NCI-H1105 (cell line): ENCODE measurements at places on chromosomes 1 and 21.

- DNase-seq: no peak
Observed at GRCh38 chr1:229665912-229666558, 40.0 kb downstream of the URB2 start.

DNA sequence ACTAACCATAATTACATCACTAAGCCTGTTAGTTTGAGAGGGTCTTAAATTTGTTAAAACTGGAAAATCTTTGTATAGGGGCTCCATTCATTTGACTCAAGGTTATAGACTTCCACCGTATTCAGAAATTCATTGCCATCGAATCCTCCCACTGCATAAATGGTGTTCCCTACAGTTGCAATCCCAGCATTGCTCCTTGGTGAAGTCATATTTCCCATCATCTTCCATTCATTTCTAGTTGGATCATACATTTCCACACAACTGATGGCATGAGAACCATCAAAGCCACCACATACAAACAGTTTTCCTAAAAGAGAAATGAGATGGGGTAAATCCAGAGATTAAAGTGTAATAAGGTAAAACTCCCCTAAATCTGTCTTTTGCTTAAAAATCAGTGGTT is 19.1 kb downstream of the IVNS1ABP start:
- DNase-seq: no peak

DNA sequence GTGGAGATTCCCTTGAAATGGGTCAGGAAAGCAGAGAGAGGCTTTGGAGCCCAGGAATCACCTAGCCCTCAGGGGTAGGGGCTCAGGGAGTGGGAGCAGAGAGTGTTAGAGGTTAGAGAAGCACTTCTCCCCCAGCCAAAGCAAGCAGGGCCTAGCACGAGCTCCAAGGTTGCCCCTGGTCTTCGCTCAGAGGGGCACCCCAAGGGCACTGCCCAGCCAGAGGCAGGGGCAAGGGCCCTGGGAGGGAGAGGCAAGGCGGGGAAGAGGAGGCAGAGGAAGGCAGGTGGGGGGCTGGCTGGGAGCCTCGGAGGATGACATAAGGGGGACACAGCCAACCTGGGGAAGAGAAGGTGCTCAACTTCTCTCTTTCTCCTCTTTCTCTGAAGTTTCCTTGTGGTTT is 71.9 kb downstream of the CASZ1 start:
- no peak for DNase-seq

DNA sequence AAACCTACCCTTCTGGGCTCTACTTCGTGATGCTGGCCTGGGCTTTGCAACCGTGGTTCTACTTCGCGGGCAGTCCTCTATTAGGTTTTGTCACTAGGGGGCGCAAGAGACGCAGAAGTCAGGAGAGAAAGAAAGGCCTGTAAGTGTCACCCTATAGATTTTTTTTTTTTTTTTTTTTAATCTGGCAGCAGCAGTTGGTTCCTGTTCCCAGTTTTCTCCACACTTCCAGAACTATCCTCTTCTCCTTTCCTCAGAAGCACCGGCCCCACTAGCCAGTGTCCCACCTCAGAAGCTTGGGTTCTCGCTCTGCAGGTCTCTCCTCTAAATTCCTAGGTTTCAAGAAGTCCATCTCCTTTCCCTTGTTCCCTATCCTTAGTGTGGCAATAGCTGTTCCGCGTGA is 9.1 kb upstream of the LCE2D start:
- peak; percentile 36 for DNase-seq

- no peak for DNase-seq
Observed at GRCh38 chr1:210323957-210324356, 4.7 kb upstream of the HHAT start.

DNA sequence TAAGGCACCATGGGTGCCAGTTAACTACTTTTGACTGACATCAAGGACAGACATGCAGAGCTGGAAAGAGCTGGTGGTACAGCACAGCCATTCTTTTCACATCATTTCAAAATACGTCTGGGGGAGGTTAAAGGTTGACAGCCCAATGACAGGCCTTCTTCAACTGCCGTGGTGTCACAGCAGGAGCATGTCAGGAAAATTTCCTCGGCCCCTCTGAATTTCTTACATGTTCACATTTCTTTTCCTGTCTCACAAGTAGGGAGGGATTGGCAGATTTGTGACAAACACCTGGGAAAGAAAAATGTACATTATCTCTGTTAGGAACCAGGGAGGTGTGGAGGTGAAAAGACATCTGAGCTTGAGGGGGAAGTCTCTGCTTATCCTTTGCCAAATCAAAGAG is 279.1 kb downstream of the SPATA17 start:
- DNase-seq: no peak

DNA sequence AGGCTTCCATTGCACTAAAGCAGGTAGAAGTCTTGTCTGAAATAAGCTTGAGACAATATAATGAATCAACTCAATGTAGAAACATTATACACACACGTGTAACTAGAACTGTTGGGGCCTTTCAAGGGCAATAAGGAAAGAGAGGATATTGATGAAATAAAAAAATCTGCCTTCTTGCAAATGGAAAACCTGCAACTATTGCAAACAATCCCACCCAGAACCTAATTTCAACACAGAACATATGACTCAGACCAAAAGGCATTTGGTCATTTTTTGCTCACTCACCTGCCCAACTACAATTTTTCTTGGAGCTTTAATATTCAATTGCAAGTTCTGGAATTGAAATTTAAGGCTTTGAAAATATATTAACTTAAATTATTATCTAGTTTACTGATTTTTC is 900.1 kb downstream of the TTLL7 start:
- no peak for DNase-seq

DNA sequence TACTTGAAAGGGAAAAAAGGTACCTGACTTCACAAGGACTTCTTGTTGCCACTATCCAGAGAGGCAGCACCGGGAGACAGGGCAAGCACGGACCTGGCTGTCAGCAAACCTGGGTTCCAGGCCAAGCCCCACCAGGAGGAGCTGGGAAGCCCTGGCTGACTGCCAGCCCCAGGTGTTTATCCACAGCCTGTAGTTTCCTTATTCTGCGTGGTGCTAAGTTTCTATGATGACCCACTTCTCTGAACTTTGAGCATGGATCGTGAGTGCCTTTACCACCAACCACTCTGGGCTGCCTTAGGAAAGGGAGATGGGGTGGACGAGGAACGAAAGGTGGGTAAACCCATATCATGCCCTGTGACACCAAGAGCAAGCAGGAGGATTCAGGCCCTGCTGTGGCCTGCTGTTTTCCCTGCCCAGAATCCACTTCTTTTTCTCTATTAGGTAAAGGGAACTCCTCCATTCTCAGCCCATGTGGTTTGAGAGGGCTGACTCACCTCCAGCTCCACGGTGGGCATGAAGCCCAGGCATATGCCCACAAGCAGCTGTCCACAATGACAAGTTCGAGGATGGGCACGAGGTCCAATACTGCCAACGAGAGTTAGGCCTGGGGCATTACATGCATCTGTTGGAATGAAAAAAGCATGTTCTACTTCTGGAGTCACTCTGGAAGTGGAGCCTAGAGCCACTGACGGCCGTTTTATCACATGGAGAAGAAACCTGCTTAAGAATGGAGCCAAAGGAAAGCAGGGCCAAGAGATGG is 20.3 kb downstream of the TSPAN2 start:
- DNase-seq: peak; percentile 25

GRCh38 chr1:90940746-90941145 is 81.1 kb downstream of the ZNF644 start:
- no peak for DNase-seq

- DNase-seq: no peak
Observed at GRCh38 chr1:21704145-21704544, 35.0 kb upstream of the RAP1GAP start.

DNA sequence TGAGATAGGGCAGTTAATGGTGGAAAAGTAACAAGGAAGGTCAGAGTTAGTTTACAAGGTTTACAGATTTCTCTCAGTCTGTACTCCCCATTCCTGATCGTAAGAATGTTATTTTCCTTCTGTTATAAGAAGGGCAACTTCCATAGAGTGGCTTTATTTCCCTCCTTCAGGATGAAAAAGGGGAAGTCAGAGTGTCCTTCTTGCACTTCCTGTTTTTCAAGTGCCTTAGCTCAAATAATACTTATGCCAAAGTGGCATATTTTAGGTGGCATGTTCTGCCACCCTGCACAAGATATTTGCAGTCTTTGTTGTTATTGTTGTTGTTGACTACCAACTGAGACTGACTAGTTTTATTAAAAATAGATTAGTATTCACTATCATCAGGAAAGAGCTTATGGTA is 730.7 kb upstream of the ADGRL4 start:
- DNase-seq: no peak

DNA sequence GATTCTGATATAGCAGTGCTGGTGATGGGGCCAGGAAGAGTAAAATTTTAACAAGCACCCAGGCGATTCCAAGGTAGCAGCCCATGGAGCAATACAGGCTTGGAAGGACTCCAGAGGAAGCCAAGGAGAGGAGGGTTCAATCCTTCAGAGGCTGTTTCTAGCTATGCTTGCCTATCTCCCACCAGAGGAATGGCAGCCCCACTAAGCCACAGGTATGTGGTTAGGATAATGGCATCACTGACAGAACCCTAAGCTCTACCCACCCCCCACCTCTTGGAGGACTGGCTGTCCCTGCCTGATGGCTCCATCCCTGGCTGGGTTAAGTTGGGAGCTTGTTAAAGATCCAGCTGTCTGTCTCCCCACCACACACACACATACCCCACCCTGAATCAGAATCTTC is 19.3 kb upstream of the PTAFR start:
- no peak for DNase-seq

DNA sequence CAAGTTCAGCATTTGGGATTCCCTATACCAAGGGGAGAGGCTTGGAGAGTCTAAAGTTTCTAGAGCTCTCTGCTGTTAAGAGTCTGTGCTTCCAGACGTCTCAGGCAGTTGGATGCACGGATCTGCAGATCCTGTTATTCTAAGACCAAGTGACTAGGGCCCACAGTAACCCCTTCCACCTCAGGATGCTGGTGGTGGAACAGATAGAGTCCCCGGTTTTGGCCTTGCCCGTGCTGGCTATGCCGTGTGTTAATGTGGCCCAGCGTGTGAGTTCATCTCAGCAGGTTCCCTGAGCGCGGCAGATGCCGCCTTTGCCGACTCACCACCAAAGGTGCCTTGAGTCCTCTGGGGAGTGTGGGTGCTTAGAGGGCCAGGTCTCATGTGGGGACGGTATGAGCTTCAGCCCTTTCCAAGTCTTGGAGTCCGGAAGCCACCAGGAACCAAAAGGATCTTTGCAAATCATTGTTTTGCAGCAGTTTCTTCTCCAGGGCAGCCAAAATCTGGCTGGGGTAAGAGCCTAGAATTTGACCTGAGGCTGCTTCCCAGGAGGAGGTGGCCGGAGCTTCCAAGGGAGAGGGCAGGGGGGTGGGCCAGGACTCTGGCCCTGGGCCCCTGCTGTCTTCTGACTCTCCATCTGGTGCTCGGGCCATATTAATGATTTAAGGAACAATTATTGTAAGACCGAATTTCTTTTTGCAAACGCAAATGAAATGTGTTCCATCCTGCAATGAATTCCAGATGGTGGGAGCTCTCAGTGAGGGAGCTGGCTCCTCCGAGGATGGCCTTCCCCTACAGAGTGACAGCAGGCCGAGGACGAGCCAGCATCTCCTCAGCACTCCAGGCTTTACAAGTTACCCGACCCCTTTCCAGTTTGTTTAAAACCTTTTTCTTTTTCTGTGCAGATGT is 205.7 kb downstream of the FOXD2 start:
- DNase-seq: no peak

DNA sequence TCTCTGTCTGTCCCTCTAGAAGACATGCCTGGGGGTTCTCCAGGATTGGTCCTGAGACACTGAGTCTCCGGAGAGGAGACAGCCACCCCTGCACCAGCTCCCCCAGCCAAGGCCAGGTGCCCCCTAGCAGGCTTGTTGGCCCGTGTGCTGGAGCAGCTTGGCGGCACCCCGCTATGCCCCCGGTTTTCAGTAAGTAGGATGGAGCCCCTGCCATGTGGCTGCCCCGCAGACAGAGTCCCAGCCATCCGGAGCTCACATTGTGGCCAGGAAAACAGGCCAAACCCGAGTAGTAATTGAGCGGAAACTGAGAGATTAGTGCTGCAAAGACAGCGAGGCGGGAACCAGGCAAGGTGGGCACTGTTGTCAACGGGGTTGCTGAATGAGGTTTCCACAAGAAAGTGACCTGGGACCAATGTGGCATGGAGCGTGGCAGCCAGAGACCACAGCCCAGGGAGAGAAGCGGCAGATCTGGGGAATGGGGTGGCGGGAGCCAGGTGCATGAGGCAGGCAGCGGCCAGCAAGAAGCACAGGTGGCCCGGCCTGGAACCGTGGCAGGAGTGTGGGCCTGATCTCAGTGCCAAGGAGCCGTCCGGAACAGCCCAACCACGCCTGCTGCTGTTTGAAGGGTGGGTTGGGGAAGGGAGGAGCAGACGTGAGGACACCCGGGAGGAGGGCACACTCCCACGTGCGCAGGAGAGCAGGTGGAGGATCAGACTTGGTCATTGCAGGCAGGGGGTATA is 137.4 kb upstream of the VAMP3 start:
- no peak for DNase-seq

- DNase-seq: no peak
Observed at GRCh38 chr1:44103270-44104131, 15.1 kb upstream of the KLF17 start.

GRCh38 chr21:39576518-39577128 is 36.1 kb upstream of the B3GALT5 start:
- DNase-seq: no peak
